Right atrium auricular region (tissue), 2 donors: ENCODE measurements at places on chromosomes 7 and 10.

DNA sequence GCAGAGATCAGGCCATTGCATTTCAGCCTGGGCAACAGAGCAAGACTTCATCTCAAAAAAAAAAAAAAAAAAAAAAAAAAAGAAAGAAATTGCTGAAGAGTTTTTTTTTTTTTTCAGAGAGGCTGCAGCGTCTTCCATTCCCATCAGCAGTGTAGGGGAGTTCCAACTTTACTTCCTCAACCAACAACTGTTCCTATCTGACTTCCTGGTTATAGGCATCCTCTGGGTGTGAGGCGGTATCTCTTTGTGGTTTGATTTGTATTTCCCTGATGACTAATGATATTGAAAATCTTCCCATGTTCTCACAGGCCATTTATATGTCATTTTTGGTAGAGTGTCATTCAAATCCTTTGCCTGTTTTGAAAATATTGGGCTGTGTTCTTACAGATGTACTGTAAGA is 40.2 kb downstream of the PRTFDC1 start:
- DNase-seq: no peak

DNA sequence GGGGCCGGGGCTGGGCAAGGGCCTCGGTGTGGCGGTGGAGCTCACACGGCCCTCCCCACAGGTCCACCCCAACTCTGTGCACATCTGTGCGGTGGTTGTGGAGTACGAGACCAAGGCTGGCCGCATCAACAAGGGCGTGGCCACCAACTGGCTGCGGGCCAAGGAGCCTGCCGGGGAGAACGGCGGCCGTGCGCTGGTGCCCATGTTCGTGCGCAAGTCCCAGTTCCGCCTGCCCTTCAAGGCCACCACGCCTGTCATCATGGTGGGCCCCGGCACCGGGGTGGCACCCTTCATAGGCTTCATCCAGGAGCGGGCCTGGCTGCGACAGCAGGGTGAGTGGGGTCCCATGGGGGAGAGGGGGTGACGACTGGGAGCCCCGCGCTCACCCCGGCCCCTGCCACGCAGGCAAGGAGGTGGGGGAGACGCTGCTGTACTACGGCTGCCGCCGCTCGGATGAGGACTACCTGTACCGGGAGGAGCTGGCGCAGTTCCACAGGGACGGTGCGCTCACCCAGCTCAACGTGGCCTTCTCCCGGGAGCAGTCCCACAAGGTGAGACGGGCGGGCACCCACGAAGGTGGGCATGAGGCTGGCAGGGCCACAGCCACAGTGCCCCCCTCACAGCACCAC is 8.8 kb downstream of the TMEM120A start:
- DNase-seq: no peak

DNA sequence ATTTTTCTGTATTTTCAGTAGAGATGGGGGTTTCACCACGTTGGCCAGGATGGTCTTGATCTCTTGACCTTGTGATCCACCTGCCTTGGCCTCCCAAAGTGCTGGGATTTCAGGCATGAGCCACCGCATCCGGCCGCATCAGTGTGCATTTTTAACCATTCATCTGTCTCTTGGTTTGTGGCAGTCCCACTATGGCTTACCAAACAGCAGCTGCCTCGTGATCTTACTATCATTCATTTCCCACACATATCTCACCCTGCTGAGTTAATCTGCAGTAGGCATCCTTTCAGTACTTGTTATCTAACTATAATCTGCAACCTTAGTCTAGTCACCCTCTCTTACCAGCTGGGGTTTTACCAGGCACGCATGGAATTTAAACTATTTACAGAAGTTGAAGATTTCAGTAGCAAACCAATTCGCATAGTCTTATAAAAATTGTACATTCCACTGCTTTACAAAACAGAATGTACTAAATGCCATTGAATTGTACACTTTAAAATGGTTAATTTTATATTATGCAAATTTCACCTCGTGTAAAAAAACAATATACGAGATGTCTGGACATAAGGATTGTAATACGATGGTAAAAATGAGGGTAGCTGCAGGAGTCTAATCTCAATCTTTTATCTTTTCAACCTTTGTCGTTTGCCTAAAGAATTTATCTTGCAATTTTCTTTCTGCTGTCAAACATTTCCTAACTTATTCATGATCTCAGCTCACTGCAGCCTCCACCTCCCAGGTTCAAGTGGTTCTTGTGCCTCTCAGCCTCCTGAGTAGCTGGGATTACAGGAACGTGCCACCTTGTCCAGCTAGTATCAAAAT is 4.6 kb upstream of the TBC1D12 start:
- DNase-seq: no peak

- DNase-seq: no peak
These were observed 796 bp downstream of the CDK14 start for GRCh38 chr7:90596671-90597562.

DNA sequence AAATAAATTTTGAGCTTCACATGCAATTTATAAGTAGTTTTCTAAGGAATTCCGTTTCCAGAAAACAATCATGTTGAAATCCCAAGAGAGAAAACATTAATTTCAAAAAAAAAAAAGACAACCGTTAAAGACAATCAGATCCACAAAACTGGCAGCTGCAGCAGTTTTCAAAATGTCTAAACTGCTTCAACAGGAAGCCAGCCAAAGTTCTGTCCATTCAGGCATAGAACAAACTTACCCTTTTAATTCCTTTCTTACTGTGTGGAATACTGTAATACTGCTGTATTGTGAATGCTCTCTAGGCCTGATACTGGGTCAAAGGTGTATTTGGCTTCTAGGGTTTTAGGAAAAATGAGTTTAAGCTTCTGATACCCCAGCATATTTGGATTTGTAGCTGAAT is 31.6 kb downstream of the HOXA1 start:
- no peak for DNase-seq
